ENCODE measurements at places on chromosomes 5 and 9.

- no peaks in the 10 kb centered on the region for H3K27me3 ChIP-seq
- no peak overlapping the region for H3K4me3 ChIP-seq
- DNase-seq, result no peak
- no peaks in the 10 kb centered on the region for H3K36me3 ChIP-seq
- no peak overlapping the region for H3K27ac ChIP-seq
These were observed 172.2 kb upstream of the SGCD start for GRCh38 chr5:156154757-156155156.

GRCh38 chr9:91750343-91750742, 199.7 kb downstream of the ROR2 start:
- no peaks in the 10 kb centered on the region for H3K36me3 ChIP-seq
- no peak overlapping the region for H3K4me3 ChIP-seq
- H3K27me3 ChIP-seq, result peaks cover 14% of the 10 kb centered on the region
- DNase-seq, result no peak

DNA sequence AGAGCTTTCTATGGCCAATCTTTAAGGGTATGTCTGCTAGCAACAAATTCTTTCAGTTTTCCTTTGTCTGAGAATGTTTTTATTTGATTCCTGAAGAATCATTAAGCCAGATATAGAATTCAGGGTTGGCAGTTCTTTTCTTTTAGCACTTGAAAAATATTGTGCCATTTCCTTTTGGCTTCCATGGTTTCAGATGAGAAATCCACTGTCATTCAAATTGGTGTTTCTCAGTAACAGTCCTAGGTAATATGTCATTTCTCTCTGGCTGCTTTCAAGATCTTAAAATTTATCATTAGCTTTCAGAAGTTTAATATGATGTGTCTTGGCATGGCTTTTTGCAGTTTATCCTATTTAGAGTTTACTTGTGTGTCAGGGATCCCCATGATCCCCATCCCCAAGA, 67.7 kb downstream of the TEX10 start:
- H3K27ac ChIP-seq, result no peak overlapping the region
- no peaks in the 10 kb centered on the region for H3K27me3 ChIP-seq
- no peaks in the 10 kb centered on the region for H3K4me1 ChIP-seq

DNA sequence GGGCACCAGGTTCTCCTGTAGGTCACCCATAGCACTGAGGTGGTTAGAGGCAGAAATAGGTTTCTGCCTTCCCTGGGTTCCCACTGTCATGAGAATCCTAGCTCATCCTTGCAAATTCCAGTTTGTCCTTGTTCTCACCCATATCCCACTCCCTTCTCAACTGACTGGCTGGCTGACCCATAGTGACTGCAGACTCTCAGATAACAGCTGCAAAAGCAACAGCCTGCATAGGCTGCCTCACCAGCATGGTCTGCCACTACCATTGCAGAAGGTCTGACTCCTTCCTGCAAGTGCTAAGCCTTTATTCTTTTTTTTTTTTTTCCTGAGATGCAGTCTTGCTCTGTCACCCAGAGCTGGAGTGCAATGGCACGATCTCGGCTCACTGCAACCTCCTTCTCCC, 194.0 kb downstream of the SEMA6A start:
- H3K36me3 ChIP-seq, result no peaks in the 10 kb centered on the region
- H3K27me3 ChIP-seq, result no peaks in the 10 kb centered on the region
- H3K4me1 ChIP-seq, result no peaks in the 10 kb centered on the region
- DNase-seq, result no peak

DNA sequence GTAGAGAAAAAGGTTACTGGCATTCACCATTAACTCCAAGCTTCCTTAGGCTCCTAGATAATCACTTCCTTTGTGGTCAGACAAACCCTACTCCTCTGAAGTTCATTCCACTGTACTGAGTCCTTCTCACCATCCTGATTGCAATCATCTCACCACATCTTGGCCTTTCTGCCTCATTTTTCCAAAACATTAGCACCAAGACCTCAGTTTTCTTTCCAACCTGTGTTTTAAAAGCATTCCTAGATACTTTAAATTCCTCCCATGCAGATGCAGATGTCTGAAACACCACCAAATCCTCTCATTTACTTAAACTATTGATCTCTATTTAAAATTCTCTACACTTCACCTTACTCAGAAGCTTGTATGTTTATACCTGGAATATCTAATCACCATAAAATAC, 961.3 kb upstream of the CTNND2 start:
- no peak overlapping the region for H3K4me3 ChIP-seq
- no peaks in the 10 kb centered on the region for H3K27me3 ChIP-seq
- no peak for DNase-seq
- H3K27ac ChIP-seq, result no peak overlapping the region
- H3K36me3 ChIP-seq, result no peaks in the 10 kb centered on the region
- peaks cover 14% of the 10 kb centered on the region for H3K4me1 ChIP-seq

- H3K27me3 ChIP-seq, result no peaks in the 10 kb centered on the region
- no peak for DNase-seq
- no peak overlapping the region for H3K4me3 ChIP-seq
- no peaks in the 10 kb centered on the region for H3K4me1 ChIP-seq
- 0 out of 2 replicates have a peak, but pooled peaks cover 2% of the 10 kb centered on the region for H3K36me3 ChIP-seq
These were observed 7.8 kb downstream of the ITGA2 start for GRCh38 chr5:52996979-52997378.

DNA sequence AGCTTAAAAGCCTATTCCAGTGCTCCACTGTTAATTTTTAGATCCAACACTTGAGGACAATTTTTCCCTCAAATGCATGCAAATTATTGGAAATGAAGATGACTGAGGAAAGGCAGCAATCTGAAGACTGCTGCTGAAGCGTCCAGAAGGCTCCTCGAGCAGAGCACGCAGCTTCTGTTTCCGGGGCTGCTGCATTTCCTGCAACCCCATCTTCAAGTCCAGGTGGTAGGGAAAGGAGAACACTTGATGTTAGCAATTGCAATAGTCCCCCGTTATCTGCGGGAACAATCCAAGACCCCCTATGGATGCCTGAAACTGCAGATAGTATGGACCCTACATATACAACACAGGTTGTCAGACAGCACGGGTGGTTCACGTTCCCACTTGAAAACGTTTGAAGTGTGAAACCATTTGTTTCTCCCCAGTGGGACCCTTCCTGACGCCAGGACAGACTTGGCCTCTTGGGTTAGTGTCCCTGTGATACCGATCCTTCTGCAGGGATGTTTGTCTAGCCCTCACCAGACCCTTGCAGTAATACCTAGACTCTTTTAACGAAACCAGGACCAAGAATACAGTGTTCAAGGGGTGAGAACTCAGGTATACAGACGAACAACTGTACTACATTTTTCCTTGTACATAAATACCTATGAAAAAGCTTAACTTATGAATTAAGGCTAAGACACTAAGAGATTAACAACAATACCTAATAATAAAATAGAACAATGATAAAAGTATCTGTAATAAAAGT, 152.3 kb downstream of the HSD17B3 start:
- DNase-seq, result peak; percentile 19
- peaks cover 6% of the 10 kb centered on the region for H3K27me3 ChIP-seq
- no peaks in the 10 kb centered on the region for H3K36me3 ChIP-seq
- peaks cover 28% of the 10 kb centered on the region for H3K4me1 ChIP-seq
- no peak overlapping the region for H3K27ac ChIP-seq

GRCh38 chr5:78243639-78244038, 50.9 kb downstream of the AP3B1 start:
- no peak overlapping the region for H3K27ac ChIP-seq
- H3K27me3 ChIP-seq, result no peaks in the 10 kb centered on the region
- DNase-seq, result no peak

- no peak overlapping the region for H3K4me3 ChIP-seq
- no peaks in the 10 kb centered on the region for H3K4me1 ChIP-seq
- no peak overlapping the region for H3K27ac ChIP-seq
These were observed 367.5 kb upstream of the ADAMTS16 start for GRCh38 chr5:4772591-4772990.

- peaks cover 3% of the 10 kb centered on the region for H3K27me3 ChIP-seq
- H3K4me1 ChIP-seq, result no peaks in the 10 kb centered on the region
- no peak for DNase-seq
These were observed 224.1 kb downstream of the ESM1 start for GRCh38 chr5:54761213-54761701.

DNA sequence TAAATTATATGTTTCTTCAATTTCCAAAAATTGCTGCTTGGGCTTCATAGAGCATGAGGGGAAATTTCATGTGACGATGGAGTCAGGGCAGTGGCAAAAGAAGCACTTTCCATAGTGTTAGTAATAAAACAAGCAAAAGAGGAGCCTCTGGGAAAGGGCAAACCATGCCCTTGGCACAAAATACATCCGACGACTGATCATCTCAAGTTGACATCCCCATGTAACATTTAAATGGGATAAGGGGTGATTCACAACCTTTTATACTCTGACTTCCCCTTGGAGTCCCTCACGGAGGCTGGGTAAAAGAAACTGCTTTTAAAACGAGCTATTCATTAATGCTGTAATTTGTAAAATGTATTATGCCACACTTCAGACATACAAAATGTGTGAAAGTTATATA, 161.4 kb upstream of the DMRT1 start:
- H3K4me1 ChIP-seq, result peaks cover 28% of the 10 kb centered on the region
- no peaks in the 10 kb centered on the region for H3K36me3 ChIP-seq
- H3K27ac ChIP-seq, result no peak overlapping the region
- no peak overlapping the region for H3K4me3 ChIP-seq
- H3K27me3 ChIP-seq, result no peaks in the 10 kb centered on the region

- no peak overlapping the region for H3K27ac ChIP-seq
- no peaks in the 10 kb centered on the region for H3K4me1 ChIP-seq
- DNase-seq, result no peak
- no peaks in the 10 kb centered on the region for H3K36me3 ChIP-seq
- H3K4me3 ChIP-seq, result no peak overlapping the region
- H3K27me3 ChIP-seq, result no peaks in the 10 kb centered on the region
These were observed 478.5 kb upstream of the SMARCA2 start for GRCh38 chr9:1536522-1537170.

- H3K27me3 ChIP-seq, result no peaks in the 10 kb centered on the region
- H3K27ac ChIP-seq, result no peak overlapping the region
- H3K4me1 ChIP-seq, result peaks cover 13% of the 10 kb centered on the region
- DNase-seq, result no peak
- H3K4me3 ChIP-seq, result no peak overlapping the region
- H3K36me3 ChIP-seq, result no peaks in the 10 kb centered on the region
These were observed 2.7 kb upstream of the CKMT2 start for GRCh38 chr5:81230416-81230815.

- no peaks in the 10 kb centered on the region for H3K36me3 ChIP-seq
- H3K4me1 ChIP-seq, result no peaks in the 10 kb centered on the region
- no peak overlapping the region for H3K4me3 ChIP-seq
- DNase-seq, result no peak
These were observed 97.2 kb downstream of the F2RL2 start for GRCh38 chr5:76525956-76526355.

- DNase-seq, result no peak
- no peaks in the 10 kb centered on the region for H3K4me1 ChIP-seq
- no peak overlapping the region for H3K4me3 ChIP-seq
- H3K27me3 ChIP-seq, result no peaks in the 10 kb centered on the region
These were observed 174.4 kb downstream of the CARTPT start for GRCh38 chr5:71893451-71893850.

GRCh38 chr9:95962936-95963335, 87.4 kb downstream of the ERCC6L2 start:
- DNase-seq, result no peak
- no peaks in the 10 kb centered on the region for H3K4me1 ChIP-seq
- peaks cover 13% of the 10 kb centered on the region for H3K36me3 ChIP-seq
- no peaks in the 10 kb centered on the region for H3K27me3 ChIP-seq

DNA sequence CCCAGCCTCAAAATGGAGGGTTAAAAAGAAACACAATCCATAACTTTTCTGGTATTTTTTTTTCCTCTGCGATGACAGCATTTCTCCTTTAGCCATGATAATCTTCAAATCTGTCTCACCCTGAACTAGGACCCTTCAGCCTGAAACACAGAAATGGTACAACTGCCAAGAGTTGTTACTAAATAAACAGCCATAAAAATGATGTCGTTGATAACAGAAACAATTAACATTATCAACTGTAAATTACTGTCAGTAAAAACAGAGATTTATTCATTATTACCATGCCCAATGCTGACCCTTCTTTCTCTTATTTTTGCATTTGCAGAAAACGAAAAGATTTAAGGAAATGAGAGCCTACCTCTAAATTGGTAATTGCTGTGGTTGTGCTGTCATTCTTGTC, 19.4 kb upstream of the MIER3 start:
- H3K4me1 ChIP-seq, result no peaks in the 10 kb centered on the region
- peaks cover 23% of the 10 kb centered on the region for H3K27me3 ChIP-seq
- DNase-seq, result no peak
- H3K36me3 ChIP-seq, result no peaks in the 10 kb centered on the region

DNA sequence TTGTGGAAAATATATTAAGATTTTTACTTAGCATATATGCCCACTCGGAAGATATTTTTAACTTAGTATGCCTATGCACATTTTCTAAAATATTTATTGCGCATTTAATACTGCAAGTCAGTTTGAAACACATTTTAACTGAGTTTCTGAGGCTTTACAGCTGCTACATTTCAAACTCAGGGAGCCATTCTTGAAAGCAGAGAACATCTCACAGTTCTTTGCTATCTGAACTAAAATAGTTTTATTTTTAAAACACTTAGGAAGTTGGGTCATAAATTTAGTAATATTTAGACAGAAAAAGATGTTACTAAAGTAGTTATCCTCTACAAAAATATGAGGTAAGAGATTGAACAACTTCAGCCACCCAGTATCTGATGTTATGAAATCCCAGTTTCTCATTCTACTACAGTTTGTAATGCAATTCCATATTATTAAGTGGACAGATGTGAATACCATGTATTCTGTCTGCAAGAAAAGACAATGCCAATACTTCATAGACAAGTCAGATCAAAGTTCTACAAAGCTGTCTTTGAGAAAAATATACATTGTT, 409.9 kb upstream of the EDIL3 start:
- H3K4me3 ChIP-seq, result no peak overlapping the region
- no peaks in the 10 kb centered on the region for H3K27me3 ChIP-seq
- no peak for DNase-seq
- no peak overlapping the region for H3K27ac ChIP-seq
- no peaks in the 10 kb centered on the region for H3K36me3 ChIP-seq

DNA sequence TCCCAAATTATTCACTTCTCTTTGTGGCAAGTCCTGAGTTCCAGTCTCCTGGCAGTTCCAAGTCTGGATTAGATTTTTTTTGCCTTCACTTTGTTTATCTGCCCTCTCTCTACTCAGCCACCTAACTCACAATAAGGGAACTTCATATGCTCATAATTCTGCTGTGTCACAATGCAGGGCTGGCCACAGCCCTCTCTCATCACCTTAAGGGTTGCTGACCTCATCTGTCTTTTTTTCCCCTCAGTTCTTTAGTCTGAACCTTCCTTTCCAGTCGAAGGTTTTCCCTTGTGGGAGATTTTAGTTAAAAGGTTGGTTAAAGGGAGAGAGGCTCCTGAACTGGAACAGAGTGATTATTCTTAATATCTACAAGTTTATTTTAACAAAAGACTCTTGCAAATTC, 4.1 kb downstream of the BAG1 start:
- H3K36me3 ChIP-seq, result peaks cover 69% of the 10 kb centered on the region
- DNase-seq, result no peak
- H3K27ac ChIP-seq, result no peak overlapping the region
- no peak overlapping the region for H3K4me3 ChIP-seq
- peaks cover 14% of the 10 kb centered on the region for H3K4me1 ChIP-seq

- no peaks in the 10 kb centered on the region for H3K27me3 ChIP-seq
- peak; percentile 26 for DNase-seq
- peaks cover 7% of the 10 kb centered on the region for H3K4me1 ChIP-seq
These were observed 92.7 kb downstream of the SV2C start for GRCh38 chr5:76175821-76176403.

- no peaks in the 10 kb centered on the region for H3K4me1 ChIP-seq
These were observed 23.0 kb downstream of the ARRDC3 start for GRCh38 chr5:91359962-91360609.

GRCh38 chr5:135324897-135325650, 74.0 kb downstream of the MACROH2A1 start:
- peaks cover 8% of the 10 kb centered on the region for H3K4me1 ChIP-seq
- H3K27me3 ChIP-seq, result no peaks in the 10 kb centered on the region
- H3K36me3 ChIP-seq, result peaks cover 5% of the 10 kb centered on the region
- DNase-seq, result peak; percentile 61
- H3K27ac ChIP-seq, result peak overlapping the region; percentile 6
